ENCODE measurements at places on chromosomes 1 and 21.

- no peak for DNase-seq
Observed at GRCh38 chr1:208177656-208178055, 66.5 kb downstream of the PLXNA2 start.

- no peak for DNase-seq
Observed at GRCh38 chr1:55896210-55896609, 681.0 kb upstream of the USP24 start.

DNA sequence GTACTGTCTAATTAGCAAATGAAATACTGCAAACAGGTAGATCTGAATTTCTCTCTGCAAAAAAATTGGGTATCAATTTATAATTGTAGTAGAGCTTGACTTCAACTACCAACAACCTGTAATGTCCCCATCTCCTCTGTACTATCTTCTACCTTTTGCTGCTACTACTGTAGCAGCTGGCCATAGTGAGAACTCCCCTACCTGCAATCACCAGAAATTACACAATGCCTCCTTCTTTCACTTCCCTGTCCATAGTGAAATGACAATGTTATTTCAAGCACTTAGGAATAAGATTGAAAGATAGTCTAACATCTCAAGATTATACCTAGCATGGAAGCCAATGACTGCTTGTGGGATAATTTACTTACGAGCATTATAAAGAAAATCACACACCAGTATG lies 100.4 kb downstream of the ACBD6 start:
- DNase-seq = no peak

- no peak for DNase-seq
Observed at GRCh38 chr1:157969697-157970485, 23.6 kb upstream of the KIRREL1 start.

DNA sequence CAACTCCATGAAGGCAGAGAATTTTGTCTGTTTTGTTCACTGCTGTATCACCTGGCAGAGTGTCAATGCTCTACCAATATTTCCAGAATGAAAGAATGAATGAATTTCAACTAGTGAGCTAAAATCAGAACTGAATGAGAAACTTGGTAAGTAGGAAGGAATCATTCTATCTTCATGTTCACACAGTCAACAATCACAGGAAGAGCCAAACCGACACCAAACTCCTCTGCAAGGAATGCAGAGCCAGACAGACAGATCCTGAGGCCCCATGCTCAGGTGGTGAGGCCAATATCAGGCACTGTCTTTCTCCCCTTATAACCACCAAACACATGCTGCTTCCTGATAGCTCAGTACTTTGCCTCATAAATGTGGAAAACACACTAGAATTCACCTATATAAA lies 139.1 kb downstream of the SLC45A1 start:
- no peak for DNase-seq

DNA sequence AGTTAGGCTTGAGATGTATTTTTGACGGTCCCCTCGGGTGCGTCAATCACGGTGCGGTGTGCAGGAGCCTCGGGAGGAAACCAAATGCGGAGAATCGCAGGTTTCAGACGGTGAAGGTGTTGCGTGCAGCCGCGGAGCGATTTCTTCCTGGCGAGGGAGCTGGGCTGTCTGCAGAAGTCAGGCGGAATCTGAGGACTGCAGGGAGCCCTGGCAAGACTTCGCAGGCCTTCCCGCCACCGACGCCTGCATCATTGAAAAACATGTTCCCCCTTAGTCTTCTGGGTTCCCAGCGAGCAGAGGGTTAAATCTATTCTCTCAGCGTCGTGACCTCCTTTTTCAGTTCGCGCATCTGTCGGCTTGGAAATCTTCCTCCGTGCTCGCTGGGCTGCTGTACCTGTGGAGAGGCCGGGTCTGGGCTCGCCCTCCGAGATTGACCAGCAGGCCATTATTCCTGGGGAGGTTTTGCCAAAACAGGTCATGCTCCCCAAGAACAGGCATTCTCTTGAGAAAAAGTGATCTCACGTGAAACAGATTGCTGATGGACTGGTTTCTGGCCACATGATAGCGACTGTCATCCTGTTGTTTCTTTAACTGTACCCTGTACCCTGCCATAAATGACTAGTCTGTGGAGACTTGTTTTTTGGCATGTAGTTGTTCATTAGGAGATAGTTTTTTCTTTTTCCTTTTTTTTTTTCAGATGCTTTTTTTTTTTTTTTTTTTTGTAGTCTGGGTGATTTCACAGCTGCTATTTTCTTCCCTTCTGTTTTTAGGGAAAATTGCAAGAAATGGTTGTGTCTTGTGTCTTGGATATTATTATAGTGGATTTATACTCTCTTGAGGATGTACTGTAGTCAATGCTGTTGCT lies 894 bp downstream of the EPB41 start:
- peak; percentile 7 for DNase-seq

DNA sequence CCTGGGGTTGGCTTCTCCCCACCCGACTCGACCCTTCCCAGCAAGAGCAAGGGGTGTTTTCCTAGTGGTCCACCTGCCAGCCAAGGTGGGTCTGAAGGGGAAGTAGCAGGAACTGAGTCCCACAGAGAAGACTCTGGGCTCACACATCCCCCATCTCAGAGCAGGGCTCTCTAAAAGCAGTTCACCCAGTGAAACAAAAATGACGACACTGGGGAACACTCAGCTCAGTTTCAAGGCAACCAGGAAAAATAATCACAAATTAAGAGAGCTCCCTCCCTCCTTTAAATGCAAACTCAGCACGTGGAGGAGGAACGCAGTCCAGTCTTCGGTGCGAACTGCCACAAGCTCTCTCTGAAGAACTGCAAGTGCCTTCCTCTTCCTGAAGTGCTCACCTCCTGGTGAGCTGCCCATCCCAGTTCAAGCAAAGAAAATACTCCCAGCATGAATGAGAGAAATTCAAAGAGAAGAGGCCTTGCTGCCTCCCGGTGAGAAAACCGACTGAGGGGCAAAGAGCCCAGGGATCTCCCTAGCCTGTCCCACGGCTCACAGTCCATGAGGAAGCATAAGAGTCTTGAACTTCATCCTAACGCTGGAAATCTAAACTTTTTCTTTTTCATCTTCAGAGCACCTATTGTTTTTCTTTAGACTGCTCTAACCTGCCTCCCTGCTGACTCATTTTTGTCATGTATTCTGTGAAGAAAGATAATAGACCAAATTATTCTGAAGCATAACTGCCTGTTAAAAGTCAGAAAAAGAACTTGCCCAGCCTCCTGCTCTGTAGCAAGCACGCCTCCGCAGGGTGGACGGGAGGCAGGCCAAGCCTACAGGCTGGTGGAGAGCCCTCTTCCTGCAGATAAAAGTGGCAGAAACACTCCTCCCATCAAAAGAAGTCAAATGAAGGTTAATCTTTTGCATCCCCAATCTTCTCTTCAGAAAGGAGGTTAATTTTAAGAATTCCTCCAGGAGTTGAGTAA lies 281.4 kb downstream of the HHIPL2 start:
- DNase-seq = no peak

GRCh38 chr1:204128964-204129896 lies 22.6 kb downstream of the ETNK2 start:
- peak; percentile 22 for DNase-seq

Measured in stimulated activated CD8-positive, alpha-beta memory T cell treated with anti-CD3 and anti-CD28 coated beads, Interleukin-4, amount 100 ng/mL, for 4 hours (primary cell).